ENCODE measurements at places on chromosomes 2 and 18.

DNA sequence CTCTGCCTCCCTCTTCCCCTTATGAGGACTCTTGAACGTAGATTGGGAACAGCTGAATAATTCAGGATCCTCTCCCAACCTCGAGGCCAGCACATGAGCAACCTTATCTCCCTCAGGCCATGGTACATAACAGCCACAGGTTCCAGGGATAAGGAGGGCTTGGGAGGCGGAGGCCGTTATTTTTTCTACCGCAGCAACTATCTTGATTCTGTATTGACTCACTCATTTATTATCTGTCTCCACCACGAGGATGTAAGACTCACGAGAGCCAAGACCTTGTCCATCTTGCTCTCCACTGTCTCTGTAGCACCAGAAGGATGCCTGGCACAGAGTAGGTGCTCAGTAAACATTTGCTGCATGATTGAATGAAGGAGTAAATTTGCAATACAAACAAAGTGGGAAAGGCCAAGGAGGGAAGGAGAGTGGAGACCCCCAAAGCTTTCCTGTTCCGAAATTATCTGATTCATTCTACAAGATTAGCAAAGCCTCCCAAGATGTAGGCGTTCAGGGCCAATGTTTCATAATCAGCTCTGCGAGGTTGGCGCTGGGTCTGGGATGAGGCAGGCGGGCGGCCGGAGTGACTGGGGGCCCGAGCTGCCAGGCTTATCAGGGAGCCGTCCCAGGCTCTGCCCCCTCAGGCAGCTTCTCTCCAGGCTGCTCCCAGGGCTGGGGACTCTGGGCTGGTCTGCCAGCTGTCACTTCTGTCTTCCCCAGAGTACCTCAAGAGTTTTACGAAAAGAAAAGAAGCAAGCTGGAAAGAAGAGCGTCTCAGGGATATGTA is 31.6 kb downstream of the INPP5D start:
- DNase-seq: no peak

- DNase-seq: no peak
These were observed 34.0 kb upstream of the CHMP1B start for GRCh38 chr18:11817229-11817628.

DNA sequence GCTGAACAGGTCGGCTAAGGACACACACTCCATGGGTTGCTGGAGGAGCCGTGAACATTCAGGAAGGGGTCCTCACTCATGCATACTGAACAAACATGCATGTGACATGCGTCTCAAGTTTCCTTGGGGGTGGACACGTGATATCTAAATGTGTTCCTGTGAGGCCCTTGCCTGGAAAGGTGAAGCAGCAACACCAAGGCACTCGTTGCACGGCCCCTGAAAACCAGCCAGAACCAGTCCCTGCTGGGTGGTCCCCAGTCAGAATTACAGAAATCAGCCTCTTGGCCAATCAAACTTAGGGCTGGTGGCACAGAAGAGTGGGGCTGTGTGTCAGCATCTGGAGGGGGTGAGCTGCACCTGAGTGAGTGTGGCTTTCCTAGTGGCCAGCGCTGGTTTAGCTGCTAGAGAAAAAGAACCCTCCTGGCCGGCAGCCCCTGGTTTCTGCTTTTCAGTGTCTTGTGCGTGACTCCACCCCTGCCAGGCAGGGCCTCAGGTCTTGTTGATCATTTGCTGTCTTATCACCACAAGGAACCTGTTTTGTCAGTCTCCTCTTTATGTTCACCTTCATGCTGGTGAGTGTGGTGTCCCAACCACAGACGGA is 3.2 kb upstream of the AQP12B start:
- peak; percentile 36 for DNase-seq

DNA sequence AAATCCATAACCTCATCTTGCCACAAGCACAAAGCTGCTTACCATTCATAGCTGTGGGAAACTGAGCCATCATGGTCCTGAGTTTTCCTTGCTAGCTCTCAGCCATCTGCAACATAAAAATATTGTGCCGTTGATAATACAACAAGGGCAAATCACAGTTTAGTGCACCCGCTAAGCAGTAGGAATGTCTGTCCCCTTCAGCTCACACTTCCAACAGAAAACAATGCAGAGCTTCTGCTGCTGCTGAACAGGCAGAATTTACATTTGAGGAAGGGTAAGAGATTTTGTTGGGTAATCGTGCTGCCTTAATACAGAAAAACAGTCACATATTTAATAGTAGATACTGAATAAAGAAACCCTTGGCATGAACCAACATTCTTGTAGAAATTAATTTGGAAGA is 32.3 kb downstream of the ITSN2 start:
- DNase-seq: no peak

GRCh38 chr2:150101947-150102346 is 385.5 kb downstream of the RND3 start:
- no peak for DNase-seq

DNA sequence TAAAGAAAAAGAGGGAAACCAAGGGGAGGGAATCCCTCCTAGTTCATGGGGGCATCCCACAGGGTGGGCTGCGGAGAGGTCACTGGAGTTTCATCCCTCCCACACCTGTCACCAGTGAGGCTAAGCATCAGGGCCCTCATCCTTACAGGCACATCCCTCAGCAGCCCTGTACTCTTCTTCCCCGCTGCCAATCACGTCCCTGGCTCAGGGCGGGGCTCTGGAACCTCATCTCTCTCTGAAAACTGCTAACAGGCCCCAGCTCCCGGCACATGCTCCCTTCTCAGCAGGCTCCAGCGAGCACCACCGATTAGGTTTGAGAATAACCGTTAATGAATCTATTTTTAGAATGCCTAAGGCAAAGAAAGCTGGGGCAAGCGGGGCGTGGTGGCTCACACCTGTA is 13.0 kb downstream of the UXS1 start:
- no peak for DNase-seq

DNA sequence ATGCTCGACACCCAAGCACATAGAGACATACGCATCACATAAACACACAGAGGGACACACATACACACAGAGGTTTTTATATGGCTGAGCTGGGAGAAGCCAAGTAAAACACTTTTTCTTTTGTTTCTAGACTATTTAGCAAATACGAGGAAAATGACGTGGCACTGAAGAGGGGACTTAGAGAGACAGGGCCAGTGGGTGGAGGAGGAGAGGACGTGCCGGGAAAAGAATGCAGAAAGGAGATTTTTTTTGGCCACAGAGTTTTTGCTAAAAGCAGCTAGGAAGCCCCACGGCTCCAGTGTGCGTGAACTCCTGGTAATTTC is 168.5 kb upstream of the KLF7 start:
- DNase-seq: no peak

DNA sequence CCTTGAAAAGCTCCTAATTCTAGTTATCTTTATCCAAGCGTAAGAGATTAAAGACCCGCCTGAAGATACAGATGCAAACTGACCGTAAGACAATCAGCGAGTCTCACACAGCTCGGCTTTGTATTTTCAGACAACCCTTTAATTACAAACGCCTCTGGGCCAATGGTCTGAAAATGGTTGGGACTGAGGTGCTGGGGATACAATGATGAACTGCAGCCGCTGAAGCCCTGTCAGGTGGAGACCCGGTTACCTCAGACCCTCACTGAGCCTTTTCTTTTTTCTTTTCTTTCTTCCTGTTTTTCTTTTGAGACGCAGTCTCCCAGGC is 715 bp upstream of the CFAP36 start:
- peak; percentile 55 for DNase-seq

Measured in SK-N-SH (cell line).